ENCODE measurements at places on chromosomes 7 and 10.

GRCh38 chr10:72508033-72508432 is 117.8 kb downstream of the MICU1 start:
- DNase-seq = no peak

GRCh38 chr7:49631960-49632359 is 141.5 kb upstream of the VWC2 start:
- no peak for DNase-seq

GRCh38 chr7:151402029-151402835 is 7.6 kb downstream of the WDR86 start:
- no peak for DNase-seq

DNA sequence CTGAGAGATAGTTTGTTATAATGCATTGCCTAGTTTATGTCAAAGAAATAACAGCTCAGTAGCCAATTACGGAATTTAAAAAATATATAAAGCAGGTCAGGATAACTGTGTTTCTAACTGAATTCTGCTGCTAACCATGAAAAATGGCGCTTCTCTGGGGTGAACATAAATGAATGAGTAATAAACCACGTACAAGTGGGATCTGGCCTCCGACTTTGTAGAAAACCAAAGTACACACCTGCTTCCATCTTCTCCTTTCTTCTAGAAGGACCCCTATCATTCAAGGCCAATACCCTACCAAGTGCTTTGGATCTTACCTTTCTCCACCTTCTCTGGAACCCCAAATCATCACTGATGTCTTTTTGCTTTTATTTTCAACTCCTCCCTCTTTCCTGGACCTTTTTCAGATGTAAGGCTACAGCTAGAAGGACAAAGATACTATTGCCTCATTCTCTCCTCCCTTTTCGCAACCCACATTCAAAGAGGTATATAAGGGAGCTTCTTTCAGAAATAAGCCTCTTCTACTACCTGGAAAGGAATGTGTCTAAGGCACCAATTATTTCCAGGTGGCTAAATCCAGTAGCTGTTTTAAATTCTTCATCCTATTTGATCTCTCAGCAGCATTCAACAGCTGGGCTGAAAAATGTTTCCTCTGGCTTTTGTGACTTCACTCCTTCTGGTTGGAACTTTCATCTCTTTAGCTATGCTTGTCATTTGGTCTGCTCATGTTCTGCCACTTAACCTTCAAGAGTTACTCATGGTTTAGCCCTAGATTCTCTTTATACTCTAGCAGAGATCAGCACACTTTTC is 37.7 kb downstream of the NAMPT start:
- no peak for DNase-seq

DNA sequence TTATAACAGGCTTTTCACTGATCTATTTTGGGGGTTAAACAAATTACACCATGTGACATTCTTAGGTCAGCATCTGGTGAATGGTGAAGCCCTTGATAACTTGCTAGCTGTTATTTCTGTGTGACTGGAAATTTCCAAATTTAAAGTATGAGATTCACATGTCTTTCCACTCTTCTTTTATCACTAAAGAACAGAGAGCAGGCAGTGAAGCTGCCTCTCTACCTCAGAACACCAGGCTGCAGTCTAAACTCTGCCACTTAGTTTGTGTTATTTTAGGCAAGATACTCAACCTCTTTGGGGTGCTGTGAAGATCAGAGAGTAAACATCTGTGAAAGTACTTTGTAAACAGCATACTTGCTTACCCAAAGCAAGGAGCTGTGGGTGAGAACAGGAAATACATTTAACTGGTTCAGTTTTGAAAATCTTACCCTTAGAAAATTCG is 15.5 kb upstream of the SP4 start:
- DNase-seq = no peak

- DNase-seq = no peak
These were observed 11.4 kb upstream of the FAS start for GRCh38 chr10:88979153-88979562.

DNA sequence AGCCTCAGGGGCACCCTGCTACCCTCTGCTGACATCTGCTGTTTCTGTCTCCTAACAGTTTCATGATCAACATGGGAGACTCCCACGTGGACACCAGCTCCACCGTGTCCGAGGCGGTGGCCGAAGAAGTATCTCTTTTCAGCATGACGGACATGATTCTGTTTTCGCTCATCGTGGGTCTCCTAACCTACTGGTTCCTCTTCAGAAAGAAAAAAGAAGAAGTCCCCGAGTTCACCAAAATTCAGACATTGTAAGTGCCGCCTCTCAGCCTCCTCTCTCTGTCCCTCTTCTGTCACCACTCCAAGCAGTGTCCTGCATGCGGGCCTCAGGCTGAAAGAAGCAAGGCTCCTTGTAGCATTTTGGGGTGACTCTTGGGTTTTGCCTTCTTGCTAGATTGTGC is 39.0 kb downstream of the POR start:
- DNase-seq = peak; percentile 86

DNA sequence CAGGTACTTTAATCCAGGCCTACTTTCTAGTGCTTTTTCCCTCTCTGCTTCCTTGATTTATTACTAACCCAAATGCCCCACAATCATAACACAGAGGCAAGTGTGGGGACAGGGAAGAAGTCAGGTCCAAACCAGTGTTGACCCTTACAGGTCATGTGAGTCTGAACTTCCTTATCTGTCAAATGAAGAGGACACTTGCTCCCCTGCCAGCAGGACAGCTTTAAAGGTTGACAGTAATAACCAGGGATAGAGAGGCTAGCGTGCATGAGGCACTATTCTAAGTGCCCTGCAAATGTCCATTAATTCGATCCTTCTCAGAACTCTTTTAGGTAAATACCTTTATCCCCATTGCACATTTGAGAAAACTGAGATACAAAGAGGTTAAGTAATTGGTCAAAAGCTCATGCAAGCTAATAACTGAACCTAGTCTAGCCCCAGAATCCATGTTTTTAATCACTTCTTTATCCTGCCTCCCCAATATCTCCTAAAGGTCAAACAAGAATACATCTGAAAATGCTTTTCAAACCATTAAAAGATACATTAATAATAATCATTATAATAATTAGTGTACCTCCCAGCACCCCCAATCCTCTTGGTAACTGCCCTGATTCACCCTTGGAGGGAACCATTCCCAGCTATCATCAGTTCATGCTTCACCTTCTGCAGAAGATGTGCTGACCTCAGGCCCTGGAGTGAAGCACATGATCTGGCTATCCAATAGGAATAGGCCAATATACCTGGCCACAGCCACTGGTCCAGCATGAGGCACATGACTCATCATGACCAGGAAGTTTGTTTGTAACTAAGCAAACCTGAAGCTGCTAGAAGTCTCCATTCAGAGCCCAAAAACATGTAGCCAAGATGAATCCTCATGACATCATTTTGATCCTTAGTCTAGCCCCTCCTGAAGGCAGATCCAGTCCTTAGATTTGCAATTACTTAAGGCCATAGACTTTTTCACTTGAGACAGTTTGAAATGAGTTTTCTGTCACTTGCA is 40.7 kb downstream of the SGMS1 start:
- DNase-seq = no peak

GRCh38 chr10:27542812-27543211 is 38.7 kb downstream of the RAB18 start:
- DNase-seq = no peak

- DNase-seq = no peak
These were observed 474.9 kb downstream of the KCNMA1 start for GRCh38 chr10:77162697-77163096.

- peak; percentile 85 for DNase-seq
These were observed 68.4 kb downstream of the CDC123 start for GRCh38 chr10:12264204-12264940.

DNA sequence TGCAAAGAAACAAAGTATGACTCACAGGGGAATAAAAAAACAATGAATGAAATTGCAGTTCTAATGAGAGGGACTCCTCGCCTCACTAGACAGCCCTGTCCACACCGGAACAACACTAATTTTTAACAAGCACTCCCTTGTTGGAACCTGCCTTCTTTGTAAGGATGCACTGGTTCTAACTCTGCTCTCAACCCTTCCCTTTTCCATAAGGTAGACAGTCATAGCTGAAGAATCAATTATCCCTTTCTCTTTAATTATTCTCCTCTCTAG is 65.1 kb downstream of the TSPAN12 start:
- no peak for DNase-seq

DNA sequence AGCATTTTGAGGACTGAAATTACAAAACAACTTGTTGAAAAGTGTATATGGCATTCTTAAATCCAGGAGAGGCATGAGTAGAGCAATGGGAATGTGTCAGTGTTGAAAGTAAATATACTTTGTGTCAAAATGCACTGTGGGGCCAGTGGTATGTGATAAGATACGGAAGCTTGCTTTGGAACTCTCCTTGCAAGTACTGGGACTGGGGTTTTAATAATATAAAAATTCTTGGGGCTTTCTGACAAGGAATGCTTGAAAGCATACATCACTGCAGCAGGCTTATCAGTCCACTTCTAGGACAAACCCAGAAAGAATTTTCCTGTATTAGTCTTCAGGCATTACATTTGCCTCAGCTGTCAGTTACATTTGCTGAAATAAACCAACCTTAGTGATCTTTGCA is 472.8 kb upstream of the FZD8 start:
- DNase-seq = no peak

GRCh38 chr10:57014758-57015157 is 653.7 kb upstream of the ZWINT start:
- no peak for DNase-seq

DNA sequence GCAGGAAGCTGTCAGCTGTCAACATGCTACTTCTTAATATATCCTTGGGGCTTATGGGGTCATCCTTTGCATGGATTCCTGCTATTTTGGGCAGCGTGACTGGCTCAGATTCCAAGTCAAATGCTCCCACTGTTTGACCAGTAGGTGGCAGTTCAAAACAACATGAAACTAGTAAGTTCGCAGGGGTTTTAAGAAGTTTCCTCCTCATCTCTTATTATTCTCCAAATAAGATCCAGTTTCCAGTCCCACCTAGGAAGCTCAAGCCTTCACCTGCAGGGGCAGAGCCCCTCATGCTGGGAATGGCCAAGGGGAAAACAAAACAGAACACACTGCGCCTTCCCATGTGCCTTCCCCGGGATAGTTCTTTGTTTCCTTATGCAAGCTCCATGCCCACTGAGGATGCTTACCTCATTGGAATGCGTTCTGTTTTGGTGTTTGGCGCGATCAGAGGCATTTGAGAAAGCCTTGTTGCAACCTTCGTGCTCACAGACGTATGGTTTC is 259.8 kb downstream of the GLI3 start:
- peak; percentile 58 for DNase-seq

- DNase-seq = peak; percentile 20
These were observed 2.6 kb upstream of the SAMD8 start for GRCh38 chr10:75108684-75109458.

GRCh38 chr7:47504551-47505311 is 77.2 kb downstream of the TNS3 start:
- no peak for DNase-seq

DNA sequence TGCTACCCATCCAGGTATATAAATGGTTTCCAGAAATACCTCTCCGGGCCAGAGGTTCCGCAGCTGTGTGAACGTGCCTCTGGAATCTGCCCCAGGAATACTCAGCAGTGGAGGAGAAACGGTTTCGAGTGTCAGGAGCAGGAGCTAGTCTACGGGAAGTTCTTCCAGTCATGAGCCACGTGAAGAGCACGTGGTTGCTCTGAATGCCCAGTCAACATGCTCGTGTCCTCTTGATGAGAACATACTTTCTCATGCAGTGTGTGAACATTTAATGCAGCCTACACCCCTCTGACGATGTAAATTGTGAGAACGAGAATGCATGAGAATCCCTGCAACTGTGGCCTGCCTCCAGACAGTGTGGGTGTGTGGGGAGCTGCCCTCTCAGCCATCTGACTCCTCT is 277.0 kb upstream of the SHH start:
- no peak for DNase-seq

DNA sequence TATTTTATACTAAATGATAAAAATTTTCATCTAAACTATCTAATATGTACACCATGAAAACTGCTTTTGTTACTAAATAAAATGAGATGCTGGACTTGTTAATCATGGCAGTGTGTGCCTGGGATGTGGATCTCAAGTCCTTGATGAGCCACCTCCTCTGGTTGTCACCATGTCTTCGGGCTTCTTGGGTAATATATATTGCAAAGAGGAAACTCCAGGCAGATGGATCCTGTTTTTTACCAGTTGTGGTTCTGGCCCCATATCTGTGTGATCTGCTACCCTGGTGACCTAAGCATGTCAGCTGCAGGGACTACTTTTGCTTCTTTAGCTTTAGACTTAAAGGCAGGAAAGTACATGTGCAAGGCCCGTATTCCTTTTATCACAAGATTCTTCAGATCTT is 46.2 kb downstream of the TMEM60 start:
- peak; percentile 92 for DNase-seq

- DNase-seq = no peak
These were observed 193.0 kb upstream of the DPP6 start for GRCh38 chr7:153859239-153859638.

GRCh38 chr10:101576211-101576863 is 11.7 kb downstream of the POLL start:
- no peak for DNase-seq

GRCh38 chr7:2962865-2963264 is 80.8 kb downstream of the CARD11 start:
- peak; percentile 38 for DNase-seq

GRCh38 chr10:102796407-102797176 is 40.6 kb downstream of the CYP17A1 start:
- DNase-seq = peak; percentile 81

DNA sequence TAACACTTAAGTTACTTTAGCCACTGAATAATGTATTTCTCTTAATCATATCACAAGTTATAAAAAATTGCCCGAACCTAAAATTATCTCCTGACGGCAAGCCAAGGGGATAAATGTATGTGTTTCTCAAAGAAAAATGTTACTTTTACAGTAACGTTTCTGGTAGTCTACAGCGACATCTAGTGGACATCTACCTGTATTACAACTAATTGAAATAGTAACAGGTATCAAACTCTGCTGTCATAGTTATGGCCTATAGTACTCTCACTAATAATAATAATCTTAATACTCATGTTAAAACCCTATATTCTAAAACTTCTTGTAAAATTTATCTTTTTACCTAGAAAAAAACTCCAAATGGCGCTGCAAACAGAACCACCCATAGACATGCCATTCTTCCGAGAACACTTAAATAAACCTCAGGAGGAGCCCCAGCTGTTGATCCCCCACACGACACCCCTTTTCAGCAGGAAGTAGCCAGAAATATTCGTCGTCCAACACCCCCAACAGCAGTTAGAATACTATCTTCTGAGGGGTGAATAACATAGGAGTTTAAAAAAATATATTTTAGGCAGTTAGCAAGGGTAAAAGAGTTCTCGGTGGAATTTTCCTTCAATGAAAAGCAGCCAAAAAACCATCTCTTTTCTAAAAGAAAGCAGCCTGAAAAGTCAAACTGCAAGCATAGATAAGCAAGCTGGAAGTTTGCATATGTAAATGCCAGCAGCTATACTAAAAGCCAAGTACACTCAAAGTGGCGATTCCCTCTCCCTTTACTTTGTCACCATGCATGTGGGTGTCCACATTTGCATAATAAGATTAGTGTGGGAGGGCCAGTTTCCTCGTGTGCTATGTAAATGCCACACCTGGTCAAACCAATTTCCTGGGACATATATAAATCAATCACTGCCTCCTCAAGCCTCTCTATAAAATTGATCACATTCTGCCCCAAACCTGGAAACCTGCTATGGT is 40.5 kb upstream of the ZNF107 start:
- DNase-seq = peak; percentile 23

- no peak for DNase-seq
These were observed 5.8 kb upstream of the CYP2C18 start for GRCh38 chr10:94677691-94678090.

GRCh38 chr7:30502470-30503251 is 2.0 kb downstream of the GGCT start:
- DNase-seq = peak; percentile 25

- DNase-seq = no peak
These were observed 71.8 kb downstream of the HHEX start for GRCh38 chr10:92761571-92761970.

GRCh38 chr10:4512671-4513240 is 313.3 kb upstream of the AKR1E2 start:
- peak; percentile 48 for DNase-seq

All from inflammatory macrophage (primary cell).